ENCODE measurements at places on chromosomes 6 and 20.

GRCh38 chr6:51398793-51399192 lies 580.1 kb downstream of the TFAP2B start:
- DNase-seq: no peak

DNA sequence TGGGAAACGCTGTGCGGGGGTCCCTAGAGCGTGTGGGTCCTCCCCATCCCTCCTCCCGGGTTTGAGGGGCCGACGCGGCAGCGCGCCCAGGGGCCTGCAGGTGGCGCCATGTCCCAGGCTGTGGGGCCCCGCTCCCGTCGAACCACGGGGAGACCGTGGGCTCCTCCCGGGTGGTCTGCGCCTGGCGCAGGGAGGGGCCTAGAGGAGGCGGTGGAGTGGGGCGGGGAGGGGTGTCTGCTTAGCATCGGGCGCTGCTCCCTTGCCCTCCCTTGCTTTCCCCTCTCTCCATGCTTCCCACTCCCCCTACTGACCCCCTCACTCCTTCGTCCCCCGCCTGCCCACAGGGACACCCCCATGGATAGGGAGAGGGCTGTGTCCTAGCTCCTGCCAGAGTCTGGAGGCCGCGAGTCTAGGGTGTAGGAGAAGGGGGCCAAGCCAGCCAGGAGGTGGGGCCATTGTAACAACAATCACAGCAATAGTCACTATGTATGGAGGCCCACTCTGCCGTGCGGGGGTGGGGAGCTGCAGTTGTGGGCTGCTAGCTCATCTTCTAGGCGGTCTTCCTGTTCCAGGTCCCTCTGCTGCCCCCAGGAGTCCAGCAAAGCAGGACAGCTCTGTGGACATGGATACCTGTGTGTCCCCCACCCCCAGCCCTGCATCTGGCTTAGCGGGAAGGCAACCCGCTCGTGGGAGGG lies 51.7 kb downstream of the CHMP4B start:
- DNase-seq: peak; percentile 66

DNA sequence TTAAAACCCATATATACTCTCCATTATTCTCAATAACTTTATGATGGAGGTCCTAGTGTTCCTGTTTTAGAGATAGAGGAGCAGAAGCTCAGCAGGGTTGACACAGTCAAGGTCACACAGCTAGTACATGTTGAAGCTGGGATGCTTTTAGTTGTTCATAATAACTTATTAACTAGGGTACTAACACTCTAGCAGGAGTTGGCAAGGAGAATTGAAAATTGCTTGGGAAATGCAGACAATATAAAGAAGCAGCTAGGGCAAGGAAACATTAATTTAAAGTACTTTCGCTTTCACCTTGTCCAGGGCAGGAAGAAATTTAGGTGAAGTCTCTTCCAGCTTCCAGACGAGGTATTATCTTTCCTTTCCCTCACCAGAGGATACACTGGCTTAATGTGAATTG lies 133.7 kb downstream of the RCAN2 start:
- no peak for DNase-seq

- no peak for DNase-seq
Measured at GRCh38 chr20:53515749-53516148, 77.9 kb downstream of the ZNF217 start.

DNA sequence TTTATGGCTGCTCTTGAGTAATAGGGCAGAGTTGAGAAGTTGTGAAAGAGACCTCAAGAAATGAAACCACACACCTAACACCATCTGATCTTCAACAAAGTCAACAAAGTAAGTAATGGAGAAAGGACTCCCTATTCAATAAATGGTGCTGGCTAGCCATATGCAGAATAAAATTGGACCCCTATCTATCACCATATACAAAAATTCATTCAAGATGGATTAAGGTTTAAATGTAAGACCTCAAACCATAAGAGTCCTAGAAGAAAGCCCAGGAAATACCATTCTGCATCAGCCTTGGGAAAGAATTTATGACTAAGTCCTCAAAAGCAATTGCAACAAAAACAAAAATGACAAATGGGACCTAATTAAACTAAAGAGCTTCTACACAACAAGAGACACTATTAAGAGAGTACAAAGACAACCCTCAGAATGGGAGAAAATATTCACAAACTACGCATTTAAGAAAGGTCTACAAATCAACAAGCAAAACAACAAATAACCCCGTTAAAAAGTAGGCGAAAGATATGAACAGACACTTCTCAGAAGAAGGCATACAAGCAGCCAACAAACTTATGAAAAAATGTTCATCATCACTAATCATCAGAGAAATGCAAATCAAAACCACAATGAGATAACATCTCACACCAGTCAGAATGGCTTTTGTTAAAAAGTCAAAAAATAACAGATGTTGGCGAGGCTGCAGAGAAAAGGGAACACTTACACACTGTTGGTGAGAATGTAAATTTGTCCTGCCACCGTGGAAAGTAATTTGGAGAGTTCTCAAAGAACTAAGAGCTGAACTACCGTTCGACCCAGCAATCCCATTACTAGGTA lies 4.0 kb downstream of the MAP3K5 start:
- DNase-seq: no peak

DNA sequence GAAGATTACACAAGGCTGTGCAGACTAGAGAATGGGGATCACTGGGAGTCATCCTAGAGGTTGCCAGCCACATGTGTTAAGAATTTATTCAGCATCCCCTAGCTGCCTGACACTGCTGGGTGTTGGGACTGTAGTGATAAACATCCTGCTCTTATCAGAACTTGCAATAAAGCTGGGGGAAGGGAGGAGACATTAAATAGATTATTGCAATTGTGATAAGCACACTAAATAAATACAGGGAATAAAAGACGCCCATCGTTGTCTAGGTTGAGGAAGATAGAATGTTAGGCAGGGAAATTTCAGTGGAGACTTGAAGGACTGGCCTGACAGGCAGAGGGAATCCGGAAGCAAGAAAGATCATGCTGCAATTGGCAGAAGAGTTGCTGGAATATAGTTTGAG lies 33.2 kb upstream of the TRAM2 start:
- no peak for DNase-seq

DNA sequence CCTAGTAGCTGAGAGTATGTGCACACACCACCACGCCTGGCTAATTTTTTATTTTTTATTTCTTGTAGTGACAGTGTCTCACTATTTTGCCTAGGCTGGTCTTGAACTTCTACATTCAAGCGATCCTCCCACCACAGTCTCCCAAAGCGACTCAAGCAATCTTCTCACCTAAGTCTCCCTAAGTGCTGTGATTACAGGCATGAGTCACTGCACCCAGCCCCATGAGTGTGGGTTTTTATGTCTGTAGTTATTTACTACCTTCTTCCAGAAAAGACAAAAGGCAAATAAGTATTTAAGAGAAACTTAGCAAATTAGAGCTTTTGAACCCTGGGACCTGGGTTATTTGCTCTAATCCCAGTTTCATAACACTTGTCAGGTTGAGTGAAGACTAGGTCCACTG lies 92.3 kb upstream of the HCRTR2 start:
- DNase-seq: no peak

DNA sequence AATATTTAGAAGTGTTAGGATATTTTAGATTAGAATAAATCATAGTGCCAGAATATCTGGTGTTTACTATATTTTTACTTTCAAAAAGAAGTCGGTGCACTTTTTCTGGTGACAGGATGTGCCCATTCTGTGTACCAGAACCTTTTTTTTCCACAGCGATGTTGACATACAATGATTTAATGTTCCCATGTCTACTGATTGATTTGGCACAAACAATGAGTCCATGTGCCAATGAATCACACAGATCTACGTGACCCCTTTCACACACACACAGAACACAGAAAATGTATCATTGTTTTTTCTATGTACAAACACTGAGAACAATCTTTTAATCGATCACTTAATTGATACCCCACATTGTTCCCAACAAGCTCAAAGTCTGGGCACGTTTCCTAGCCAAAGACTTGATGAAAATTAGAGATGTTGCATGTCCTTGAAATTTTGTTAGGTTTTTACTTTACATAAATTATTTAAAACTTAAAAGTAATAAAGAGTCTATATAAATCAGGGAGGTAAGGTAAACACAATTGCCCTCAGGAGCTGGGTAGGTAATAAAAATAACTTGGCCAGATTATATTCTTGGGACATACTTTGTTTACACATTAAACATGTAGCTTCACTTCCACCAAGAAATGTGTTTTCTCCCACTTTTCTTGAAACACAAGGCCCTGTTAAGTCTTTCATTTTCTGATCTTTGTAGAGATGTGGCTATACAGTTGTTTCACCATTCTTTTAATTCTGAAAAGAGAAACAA lies 36.4 kb upstream of the SOX4 start:
- DNase-seq: no peak

GRCh38 chr6:55617272-55617671 lies 38.3 kb upstream of the HMGCLL1 start:
- DNase-seq: peak; percentile 13

DNA sequence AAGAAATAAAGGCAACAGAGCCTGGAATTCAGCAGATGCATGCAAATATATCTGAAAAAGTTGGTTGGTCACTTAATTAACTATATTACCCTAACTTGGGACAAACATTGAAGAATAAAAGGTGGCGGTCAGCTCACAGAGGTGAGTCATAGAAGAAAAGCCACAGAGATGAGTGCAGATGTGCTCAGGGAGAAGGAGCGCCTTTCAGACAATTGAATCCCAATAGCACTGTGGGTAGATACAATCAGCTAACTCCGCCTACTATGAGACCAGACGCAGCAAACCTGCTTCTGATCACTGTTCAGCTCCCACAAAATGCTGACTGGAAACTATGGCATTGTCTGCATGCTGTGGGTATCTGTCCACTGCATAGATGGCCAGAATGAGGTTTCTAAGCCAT lies 447.8 kb downstream of the PTPRT start:
- DNase-seq: peak; percentile 61

GRCh38 chr6:27553123-27553904 lies 80.4 kb upstream of the ZNF184 start:
- DNase-seq: peak; percentile 6

DNA sequence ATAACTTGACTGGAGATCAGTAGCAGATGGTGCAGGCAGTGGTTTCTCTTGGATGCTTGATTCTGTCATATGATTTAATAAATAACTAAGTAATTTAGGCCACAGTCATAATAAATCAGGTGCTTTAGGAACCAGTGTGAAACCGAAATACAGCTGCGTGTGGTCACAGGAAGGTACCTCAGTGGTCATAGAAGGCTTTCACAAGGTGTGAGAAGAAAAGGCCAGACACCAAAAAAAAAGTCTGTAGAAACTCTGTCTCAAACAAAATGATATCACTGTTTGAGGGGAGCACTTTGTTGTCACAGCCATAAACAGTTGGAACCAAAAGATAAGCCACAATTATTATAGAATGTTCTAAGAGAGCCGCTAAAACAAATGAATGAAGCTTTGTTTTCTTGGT lies 56.5 kb downstream of the ARMC2 start:
- DNase-seq: peak; percentile 39

- no peak for DNase-seq
Measured at GRCh38 chr6:166852451-166852975, 103.8 kb downstream of the RNASET2 start.

GRCh38 chr6:53397283-53397682 lies 48.5 kb upstream of the ELOVL5 start:
- no peak for DNase-seq

DNA sequence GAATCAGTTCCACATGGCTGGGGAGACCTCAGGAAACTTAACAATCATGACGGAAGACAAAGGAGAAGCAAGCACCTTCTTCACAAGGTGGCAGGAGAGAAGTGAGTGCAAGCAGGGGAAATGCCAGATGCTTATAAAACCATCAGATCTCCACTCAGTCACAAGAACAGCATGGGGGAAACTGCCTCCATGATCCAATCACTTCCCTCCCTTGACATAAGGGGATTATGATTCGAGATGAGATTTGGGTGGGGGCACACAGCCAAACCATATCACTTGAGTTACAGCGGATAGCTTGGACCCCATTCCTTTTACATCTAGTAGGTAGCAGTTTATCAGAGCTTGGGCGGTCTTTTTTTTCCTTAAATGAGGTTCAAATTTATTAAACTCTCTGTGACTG lies 19.1 kb downstream of the AFDN start:
- no peak for DNase-seq

DNA sequence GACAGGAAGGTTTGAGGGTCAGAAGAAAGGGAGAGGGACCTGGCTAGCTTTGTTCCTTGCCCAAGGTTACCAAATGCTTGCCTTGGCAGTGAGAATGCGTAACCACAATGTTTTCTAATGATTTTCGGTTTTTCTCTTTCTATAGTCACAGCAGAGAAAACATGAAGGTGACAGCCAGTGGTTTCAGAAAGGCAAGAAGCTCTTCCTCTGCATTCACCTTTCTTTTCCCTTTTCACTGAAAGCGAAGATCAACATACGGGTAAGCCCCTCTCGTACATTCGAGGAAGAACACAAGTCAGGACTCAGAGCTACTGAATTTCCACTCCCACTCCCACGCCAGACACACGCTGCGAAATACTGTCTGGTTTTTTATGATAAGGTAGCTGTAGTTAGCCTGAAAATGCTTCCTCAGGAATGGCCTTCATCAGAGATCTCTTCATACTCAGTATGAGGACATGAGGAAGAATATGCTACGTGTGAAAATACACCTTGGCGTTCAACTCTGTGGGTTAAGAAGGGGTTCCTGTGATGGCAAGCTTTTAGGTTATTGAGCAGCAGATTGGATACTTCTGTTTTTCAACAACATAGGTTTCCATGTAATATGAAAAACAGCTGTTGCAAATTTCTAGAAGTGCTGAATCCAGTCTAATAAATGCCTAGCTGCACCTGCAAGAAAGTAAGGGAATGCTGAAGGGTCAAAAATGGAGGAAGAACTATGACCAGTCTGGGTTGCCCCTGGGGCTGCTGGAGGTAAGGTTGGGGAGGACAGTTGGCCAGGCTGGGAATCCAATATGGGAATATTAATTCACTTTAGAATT lies 7.4 kb upstream of the CD83 start:
- no peak for DNase-seq

- DNase-seq: peak; percentile 56
Measured at GRCh38 chr20:62087227-62087626, 21.5 kb upstream of the TAF4 start.

DNA sequence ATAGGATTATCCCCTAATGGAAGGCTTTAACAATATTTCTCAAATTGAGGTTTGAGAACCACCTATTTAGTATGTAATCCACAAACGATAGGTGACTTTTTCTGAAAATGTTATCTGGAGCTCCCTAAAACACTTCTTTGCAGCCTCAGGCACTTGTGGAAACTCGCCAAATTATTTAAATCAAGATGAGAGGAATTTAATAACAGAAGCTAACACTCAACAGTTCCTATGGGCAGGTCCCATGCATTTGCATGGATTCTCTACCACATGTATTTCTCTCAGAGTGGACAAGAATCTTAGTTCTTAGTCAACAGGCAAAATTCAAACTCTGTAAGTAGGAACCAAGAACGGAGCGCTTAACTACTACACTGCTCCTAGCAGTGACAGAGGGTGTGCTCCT lies 20.7 kb downstream of the SOX4 start:
- no peak for DNase-seq

DNA sequence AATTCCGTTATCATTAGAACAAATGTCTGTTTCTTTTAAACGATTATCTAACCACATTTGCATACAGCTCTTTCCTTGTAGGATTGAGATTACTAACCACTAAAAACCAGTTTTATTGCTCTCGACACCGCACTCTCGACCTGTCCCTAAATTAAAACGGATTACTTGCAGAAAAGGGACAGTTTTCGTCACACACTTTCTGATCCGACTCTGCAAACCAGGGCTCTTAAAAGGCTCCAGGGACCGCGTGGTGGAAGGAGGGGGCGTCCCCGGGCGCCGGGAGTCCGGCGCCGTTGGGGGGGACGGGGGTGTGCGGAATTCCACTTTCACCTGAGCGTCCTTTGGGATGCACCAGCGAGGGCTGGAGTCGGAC lies 731 bp downstream of the MAK start:
- DNase-seq: no peak

Measured in SW480 (cell line).